ENCODE measurements at places on chromosomes 1 and 21.

DNA sequence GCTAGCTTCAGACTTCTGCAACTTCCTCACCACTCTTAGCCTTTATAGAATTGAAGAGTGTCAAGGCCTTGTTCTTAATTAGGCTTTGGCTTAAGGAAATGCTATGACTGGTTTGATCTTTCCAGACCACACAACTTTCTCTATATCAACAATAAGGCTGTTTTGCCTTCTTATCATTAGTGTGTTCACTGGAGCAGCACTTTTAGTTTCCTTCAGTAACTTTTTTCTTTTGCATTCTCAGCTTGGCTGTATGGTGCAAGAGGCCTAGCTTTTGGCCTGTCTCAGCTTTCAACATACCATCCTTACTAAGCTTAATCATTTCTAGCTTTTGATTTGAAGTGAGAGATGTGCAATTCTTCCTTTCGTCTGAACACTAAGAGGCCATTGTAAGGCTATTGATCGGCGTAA, 8.6 kb downstream of the PRKACB start:
- no peak for DNase-seq

- DNase-seq, result no peak
Observed at GRCh38 chr1:245684166-245684565, 529.4 kb downstream of the KIF26B start.

GRCh38 chr1:244412176-244412575, 39.5 kb downstream of the ADSS2 start:
- DNase-seq, result no peak

- DNase-seq, result no peak
Observed at GRCh38 chr1:93965888-93966287, 56.7 kb upstream of the GCLM start.
